Stimulated activated CD4-positive, alpha-beta T cell treated with anti-CD3 and anti-CD28 coated beads, TNF-alpha, amount 100 ng/mL, for 24 hours (primary cell): ENCODE measurements at places on chromosomes 5 and 9.

GRCh38 chr9:135485385-135485784 is 5.8 kb downstream of the PPP1R26 start:
- DNase-seq: no peak

- DNase-seq: no peak
Observed at GRCh38 chr9:90092508-90092907, 487.7 kb downstream of the GADD45G start.

DNA sequence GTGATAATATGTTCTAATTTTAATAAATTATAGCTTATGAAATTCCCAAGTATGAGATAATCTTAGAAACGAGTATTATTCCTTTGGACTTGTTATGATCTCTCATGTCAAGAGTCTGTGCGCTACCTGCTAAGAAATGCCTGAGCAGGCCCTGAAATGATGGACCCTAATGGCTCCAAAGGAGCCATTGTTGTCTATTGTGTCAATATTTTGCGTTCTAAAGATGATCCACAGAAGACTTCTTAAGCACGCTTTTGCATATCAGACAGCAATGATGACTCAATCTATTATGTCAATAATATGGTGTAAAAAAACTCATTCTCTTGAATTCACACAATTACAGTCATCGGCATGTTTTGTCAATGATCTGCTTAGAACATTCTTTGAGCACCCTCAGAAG is 306.1 kb downstream of the KIAA0825 start:
- no peak for DNase-seq

DNA sequence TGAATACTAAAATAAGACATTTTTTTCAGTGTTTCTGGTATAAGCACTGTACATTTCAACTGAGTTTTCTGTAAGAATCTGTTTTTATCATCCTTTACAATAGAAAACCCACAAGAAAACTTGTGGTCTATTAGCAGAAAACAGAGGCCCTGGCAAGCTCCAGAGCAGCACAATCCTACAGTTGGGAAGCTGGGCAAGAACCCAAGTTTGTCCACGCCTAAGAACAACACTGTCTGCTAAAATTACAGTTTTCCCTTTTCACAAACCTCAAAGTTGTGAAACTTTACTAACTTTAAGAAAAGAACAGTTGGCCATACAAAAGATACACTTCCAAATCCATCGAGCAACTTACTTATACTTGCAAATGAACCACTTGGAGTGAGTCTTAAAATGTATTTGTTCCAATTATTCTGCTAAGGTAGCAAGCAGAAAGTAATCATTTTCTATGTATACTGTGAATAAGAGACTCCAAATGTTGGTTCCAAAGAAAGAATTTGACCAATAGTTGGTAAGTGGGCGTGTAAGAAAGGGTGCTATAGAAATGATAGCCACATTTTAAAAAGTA is 982.0 kb upstream of the ARRDC3 start:
- no peak for DNase-seq

- no peak for DNase-seq
Observed at GRCh38 chr5:139151902-139152301, 46.3 kb downstream of the SIL1 start.

- DNase-seq: no peak
Observed at GRCh38 chr5:176639981-176640380, 7.3 kb upstream of the TSPAN17 start.

- DNase-seq: no peak
Observed at GRCh38 chr5:157162919-157163510, 3.0 kb downstream of the GARIN3 start.

GRCh38 chr5:168266016-168266415 is 25.4 kb upstream of the WWC1 start:
- no peak for DNase-seq

DNA sequence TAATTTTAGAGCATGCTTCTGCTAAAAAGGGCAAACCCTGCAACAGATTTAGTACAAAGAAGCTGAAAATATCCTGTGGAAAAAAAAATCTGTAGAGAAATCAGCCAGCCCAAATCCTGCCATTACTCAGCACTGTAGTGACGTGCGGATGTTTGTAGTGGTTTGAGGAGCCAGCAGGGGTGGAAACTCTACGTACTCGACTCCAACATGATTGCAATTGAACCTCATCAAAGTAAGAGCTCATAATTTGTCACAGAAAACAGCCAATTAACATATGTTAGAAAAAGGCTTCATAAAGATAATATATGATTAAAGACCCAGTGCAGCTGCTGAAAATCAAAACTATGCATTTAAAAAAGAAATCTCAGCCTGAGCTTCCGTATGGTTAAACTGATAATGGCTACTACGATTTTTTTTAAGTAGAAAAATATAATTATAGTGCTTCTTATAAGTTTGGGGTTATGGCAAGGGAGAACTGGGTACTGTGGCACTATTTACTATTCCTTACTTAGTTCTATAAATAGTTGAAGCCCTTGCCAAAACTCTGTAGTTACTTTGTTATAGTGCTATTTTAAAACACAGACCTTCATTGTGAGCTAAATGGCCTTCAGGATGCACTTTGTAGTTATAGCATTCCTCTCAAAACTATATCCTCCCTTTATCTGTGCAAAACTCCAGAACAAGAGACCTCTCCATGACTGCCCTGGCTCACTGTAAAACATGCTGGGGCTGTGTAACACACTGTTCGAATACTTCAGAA is 49.4 kb downstream of the MEF2C start:
- DNase-seq: peak; percentile 4

GRCh38 chr9:15824310-15824709 is 271.5 kb downstream of the CCDC171 start:
- no peak for DNase-seq

- no peak for DNase-seq
Observed at GRCh38 chr5:66180282-66181155, 36.4 kb downstream of the SREK1 start.

DNA sequence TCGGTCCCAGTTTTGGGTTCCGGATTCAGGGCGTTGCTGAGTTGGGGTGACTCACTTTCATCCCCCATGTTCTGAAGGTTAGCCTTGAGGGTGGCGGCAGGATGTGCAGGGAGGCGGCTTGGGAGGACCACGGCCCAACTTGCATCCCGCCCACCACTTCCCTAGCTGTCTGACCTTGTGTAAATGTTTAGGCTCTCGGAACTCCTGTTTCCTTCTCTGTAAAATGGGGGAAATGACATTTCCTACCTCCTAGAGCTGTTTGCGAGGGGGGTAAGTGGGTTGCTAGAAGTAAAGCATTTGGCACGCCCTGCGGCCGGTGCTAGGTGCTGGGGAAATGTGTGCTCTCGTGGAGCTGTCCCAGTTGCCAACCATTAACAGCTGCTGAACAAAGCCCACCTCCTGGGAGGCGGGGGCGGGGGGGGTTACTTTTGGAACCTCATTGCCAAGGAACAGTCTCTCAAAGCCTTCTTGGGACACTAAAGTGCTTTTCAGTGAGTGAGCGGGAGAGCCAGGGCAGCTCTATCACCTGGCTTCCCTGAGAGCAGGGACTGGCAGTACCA is 27.5 kb downstream of the PTGES2 start:
- no peak for DNase-seq

GRCh38 chr5:154370119-154370518 is 75.7 kb upstream of the SAP30L start:
- no peak for DNase-seq

DNA sequence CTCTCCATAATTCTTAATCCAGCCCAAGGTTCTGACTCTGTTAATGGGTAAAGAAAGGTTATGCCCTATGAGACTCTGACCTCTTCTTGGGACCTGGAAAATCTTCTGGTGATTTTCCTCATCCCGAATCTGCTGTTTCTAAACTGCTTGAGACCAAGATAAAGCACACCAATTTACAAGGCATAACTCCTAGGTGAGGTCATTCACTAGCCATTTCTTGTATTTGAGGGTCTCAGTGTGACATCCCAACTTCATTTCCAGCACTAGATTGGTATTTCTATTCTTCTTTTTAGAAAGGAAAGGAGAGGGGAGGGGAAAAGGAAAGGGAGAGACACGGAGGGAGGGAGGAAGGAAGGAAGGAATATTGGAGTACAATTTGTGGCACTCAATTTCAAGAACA is 51.6 kb downstream of the SLC1A1 start:
- DNase-seq: no peak

GRCh38 chr5:141797425-141797824 is 80.8 kb downstream of the PCDH1 start:
- DNase-seq: no peak

GRCh38 chr9:84139296-84140070 is 158.9 kb downstream of the RMI1 start:
- DNase-seq: no peak

GRCh38 chr9:13719981-13720676 is 440.6 kb upstream of the MPDZ start:
- DNase-seq: no peak

- no peak for DNase-seq
Observed at GRCh38 chr5:85479849-85480248, 1095.2 kb upstream of the EDIL3 start.

- DNase-seq: no peak
Observed at GRCh38 chr9:124342776-124343485, 72.3 kb downstream of the PSMB7 start.

GRCh38 chr5:175724314-175725275 is 66.7 kb downstream of the HRH2 start:
- DNase-seq: no peak

DNA sequence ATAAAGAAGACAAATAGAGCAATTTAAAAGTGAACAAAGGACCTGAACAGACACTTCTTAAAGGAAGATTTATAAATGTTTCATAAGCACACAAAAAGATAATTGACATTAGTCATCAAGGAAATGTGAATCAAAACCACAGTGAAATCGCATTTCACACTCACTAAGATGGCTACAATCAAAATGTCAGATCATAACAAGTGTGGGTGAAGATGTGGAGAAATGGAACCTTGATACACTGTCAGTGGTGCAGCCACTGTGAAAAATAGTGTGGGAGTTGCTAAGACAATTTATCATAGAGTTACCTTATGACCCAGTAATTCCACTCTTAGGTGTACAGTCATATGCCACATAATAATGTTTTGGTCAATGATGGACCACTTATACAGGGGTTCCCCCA is 54.5 kb upstream of the HTR4 start:
- peak; percentile 10 for DNase-seq

DNA sequence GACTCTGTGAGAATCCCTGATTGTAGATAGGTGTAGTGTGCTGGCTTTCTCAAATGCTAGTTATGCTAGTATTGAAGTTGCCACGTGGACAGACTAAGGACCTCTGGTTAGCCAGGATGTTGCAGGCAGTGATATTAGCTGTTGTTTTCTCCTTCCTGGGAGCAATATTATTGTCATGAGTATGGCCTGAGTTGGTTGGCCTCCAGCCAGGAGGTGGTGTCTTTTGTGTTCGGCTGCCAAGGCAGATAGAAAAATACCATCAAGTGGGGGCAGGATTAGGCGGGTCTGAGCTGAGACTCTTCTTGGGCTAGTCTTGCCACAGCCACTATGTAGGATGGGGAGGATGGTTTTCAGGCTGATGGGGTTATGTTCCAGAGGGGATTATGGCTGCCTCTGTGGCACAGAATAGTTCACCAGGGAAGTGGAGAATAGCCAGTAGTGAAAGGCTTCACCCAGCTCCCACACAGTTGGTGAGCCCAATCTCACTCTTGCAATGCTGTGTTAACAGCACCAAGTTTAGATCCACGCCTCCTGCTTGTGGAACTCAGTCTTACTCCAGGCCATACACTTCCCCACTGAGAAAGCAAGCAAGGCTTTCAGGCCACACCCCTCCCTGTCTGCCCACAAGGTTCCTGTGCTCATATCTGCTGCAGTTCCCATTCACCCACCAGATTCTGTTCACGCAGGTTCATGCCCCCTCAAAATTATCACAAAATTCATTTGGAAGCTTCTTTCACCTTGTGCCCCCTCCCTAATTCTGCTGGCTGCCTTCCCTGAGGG is 31.2 kb downstream of the GHR start:
- DNase-seq: no peak

DNA sequence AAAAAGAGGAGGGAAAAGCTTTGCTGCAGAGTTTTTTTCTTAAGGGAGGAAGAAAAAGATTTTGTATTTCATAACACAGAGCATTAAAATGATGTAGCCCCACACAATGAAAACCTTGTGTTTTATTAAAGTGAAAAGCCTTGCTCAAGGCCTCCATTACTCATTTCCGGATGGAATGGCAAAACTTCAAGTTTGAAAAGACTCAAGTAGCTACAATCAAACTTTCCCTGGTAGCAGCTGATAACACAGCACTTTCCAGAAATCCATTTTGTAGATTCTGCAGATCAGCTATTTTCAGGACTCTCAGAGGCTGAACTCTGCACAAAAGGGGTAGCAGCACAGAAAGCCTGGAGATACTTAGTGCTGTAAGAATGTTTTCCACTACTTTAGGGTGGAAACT is 374.8 kb downstream of the NFIB start:
- DNase-seq: no peak

DNA sequence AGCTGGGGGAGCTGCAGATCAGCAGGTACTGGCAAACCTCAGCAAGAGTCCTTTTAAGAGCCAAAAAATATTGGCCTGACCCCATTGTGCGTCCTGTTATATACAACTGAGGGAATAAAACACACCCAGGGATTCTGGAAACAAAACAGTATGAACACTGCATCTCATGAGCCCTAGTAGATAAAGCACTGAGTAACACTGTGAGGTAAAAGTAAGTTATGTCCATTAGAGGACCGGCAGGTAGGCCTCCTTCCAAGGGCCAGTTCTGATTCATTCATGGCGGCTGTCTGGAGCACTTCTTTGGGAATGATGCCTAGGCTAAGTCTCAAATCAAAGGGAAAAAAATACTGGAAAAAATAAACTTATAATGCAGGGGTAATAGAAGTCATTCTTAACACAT is 64.9 kb downstream of the PDE4D start:
- DNase-seq: no peak

DNA sequence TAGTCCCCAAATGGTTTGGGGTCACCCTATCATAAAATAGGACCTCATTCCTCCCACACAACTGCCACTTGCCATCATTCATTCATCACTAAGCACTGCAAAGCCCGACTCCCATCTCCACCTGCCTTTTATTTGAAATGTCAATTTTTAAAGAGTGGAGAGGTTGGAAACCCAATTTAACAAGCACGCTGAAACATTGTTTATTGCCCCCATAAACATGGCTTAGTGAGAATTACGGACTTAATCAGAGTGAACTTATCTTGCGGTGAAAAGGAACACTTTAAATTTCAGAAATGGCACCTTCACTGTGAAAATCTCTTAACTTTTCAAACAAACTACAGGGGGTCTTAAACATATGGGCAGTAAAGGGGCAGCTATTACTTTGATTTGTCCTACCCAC is 241.1 kb downstream of the CRB2 start:
- no peak for DNase-seq

GRCh38 chr9:96651626-96652025 is 3.5 kb downstream of the PRXL2C start:
- no peak for DNase-seq

GRCh38 chr9:121698627-121699570 is 47.5 kb downstream of the DAB2IP start:
- DNase-seq: no peak
